NCI-H1417 (cell line): ENCODE measurements at places on chromosomes 12 and 14.

- DNase-seq: peak; percentile 91
Measured at GRCh38 chr14:28751467-28752058, 15.0 kb upstream of the FOXG1 start.

GRCh38 chr14:68513838-68514607 lies 278.8 kb downstream of the ZFP36L1 start:
- no peak for DNase-seq

GRCh38 chr14:76998910-76999309 lies 29.6 kb downstream of the IRF2BPL start:
- DNase-seq: no peak

GRCh38 chr12:72388322-72388721 lies 116.2 kb downstream of the TRHDE start:
- no peak for DNase-seq

DNA sequence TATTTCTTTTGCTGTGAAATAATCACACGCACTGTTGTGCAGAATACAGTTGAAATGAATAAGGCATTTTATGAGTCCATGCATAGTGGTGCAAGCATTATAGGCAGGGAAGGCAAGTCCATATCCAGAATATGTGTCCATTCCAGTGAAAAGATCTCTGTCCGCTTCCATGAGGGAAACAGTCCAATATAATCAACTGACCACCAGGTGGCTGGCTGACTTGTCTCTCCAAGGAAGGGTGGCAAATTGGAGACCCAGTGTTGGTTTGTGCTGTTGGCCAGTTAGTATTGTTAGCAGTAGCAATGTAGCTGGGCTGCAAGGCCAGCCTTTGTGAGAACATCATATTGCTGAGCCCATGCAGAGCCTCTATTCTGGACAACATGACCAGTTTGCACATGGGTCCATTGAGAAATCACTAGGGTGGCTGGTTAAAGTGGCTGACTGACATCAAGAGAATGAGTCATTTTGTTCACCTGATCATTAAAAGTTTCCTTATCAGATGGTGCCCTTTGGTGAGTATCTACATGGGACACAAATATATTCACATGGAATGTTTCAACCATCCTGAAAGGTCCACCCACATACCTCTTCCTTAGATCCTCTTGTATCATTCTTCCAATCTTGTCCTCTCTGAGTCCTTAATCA lies 17.3 kb upstream of the YAF2 start:
- DNase-seq: no peak

DNA sequence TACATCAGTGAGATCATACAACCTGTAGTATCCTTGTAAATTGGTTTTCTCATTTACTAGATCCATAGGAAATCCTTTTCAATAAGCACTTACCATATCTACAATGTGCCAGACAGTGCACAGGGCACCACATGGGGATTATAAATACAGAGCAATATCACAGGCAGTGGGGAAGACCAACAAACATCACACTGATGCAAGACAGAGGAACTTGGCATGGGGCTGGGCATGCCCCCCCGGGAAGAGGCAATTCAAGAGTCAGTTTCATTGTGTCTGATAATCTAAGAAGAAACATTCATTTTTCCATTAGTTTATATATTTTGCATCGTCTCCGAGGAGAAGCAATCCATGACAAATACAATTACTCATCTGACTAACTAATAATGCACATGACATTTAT lies 16.2 kb downstream of the NT5DC3 start:
- DNase-seq: no peak

DNA sequence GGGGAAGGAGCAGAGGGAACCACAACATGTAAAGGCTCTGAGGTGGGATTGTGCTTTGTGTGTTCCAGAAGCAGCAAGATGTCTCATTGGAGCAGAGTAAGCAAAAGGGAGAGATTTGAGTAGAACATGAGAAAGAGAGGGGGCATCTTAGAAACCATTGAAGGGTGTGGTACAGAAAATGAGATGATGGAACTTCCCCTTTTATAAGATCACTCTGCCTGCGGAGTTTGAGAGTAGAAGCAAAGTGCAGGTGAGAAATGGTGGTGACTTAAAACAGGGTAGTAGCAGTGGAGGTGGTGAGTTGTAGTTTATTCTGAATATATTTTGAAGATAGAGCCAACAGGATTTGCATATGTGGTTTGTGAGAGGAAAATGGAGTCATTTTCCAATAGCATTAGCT lies 56.0 kb downstream of the FBXO34 start:
- no peak for DNase-seq

- DNase-seq: no peak
Measured at GRCh38 chr12:80299976-80300375, 144.1 kb upstream of the PTPRQ start.

- no peak for DNase-seq
Measured at GRCh38 chr12:13024531-13024916, 19.7 kb upstream of the FAM234B start.

DNA sequence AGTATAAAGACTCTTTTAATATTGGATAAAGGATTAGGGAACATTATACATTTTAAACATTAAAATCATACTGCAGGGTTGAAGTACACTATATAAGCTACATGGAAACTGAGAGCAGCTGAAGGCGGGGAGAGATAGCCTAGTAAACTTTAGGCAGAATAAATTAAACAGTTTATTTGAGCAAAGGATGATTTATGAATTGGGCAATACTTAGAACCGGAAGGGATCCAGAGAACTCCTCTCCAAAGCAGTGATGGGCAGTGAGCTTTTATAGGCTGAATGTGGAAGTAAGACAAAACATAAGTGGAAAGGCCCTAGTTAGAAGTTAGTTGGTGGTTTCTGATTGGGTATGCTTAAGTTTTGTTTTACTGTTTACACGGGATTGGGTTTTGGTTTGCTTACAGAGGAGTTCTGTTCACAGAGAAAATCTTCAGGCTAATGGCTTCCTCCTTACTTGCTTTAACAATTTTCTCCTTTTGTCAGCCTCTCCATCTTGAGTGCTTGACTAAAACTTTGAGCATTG lies 18.9 kb downstream of the LEMD3 start:
- no peak for DNase-seq

DNA sequence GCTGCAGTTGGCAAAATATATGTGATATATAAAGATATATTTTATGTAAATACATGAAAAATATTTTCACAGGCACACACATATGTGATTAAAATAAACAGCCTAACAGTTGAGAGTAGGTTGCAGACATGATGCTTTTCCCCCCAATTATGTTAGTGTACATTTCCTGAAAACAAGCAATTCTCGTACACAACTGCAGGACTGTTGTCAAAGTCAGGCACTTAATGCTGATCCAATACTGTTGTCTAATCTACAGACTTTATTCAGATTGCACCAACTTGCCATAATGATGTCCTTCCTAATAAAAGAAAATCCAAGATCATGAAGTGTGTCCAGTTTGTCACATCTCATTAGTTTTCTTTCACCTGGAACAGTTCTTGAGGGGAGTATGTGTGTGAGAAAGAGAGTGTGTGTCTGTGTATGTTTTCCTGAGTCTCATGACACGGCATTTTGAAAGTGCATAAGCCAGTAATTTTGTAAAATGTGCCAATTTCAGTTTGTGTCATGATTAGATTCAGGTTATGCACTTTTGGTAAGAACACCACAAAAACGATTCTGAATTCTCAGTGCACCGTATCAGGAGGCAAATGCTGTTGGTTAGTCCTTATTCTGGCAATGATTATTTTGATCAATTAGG lies 16.5 kb upstream of the SEL1L start:
- DNase-seq: no peak

DNA sequence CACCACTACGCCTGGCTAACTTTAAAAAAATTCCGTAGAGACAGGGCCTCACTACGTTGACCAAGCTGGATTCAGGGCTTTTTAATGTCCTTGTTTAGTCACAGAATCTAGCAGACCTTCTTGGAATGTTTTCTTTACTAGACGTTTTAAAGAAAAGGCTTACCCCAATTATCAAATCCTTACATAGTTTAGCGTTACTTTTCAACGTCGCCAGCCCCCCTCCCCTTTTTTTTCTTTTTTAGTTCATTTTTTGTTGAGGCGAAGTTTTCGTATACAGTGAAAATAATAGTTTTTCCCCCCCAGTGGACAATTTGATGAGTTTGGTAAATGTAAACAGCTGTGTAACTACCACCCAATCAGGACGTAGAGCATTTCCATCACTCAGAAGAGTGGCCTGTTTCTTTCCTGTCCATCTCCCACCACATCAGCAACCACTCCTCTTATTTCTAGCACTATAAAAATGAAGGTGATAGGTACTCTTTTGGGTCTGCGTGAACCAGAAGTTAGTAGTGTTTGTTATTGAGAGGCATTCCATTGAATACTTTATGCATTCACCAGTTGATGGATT lies 753 bp upstream of the DLGAP5 start:
- DNase-seq: peak; percentile 39

- DNase-seq: peak; percentile 54
Measured at GRCh38 chr12:120762086-120762485, 36.5 kb downstream of the ACADS start.

DNA sequence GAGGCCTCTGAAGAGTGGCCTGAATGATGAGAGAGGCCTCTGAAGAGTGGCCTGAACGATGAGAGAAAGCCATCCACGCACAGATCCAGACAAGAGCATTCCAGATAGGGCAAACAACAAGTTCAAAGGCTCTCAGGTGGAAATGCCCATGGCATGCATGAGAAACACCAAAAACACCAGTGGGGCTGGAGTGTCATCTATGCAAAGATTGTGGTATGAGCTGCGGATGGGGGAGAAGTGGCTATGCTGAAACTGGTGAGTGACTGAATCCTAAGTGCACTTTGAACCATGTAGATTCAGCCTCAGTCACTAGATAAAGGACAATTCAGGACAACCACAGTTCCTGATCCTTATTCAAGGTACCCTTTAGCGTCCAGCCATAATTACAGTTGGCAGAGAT lies 79.4 kb upstream of the GZMB start:
- no peak for DNase-seq

DNA sequence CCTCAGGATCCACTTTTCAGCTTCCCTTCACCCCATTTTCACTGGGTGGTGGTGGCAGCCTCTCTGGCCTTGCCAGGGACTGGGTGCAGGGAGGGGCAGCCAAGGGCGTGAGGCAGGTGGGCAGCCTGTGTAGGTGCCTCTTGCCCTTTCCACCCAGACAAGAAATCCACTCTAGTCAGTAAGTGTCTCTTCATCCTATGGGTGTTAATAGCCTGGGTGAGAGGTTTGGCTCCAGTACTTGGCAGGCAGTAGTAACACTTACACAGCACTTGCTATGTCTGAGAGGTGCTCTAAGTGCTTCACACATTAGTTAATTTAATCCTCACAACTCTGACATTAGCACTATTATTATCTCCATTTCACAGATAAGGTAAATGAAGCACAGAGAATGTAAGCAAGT lies 171.9 kb downstream of the EMP1 start:
- DNase-seq: no peak

DNA sequence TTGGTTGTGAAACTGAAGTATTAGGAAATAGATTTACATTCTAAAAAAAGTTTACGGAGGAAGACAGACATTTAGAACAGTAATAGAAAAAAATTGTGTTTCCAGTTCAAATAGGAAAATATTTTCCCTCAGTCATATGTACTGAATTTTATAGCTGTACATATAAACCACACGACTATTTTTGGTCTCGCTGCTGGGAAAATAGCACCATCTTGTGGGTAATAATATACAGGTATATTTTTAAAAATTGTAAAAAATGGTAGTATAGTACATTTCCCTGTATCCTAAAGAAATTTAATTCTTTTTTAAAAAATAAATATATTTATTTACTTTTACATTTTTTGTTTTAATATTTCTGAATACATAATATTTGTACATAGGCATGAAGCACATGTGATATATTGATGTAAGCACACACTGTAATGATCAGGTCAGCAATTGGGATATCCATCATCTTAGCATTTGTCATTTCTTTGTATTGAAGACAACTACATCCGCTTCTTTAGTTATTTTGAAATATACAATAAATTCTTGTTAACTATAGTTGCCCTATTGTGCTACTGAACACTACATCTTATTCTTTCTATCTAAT lies 168.6 kb downstream of the ALX1 start:
- peak; percentile 62 for DNase-seq
